ENCODE measurements at places on chromosomes 3 and 15.

GRCh38 chr3:169453256-169454059 is 210.1 kb downstream of the MECOM start:
- DNase-seq, result no peak

DNA sequence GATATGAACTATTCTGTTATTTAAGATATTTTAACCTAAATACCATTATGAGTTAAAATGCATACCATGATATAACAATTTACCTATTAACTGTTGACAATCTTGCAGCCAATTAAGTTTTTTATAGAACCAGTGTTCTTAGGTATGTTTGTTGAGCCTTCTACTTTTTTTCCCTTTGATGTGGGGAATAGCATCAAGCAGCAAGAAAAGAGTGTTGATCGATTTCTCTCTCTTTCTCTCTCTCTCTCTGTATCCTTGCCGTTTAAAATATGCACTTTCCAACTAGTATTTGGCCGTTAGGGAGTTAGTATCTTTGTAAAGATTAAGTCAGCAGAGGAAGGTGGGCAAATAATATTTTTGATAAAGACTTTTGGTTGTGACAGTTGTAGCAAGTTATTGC is 5.9 kb downstream of the CHD2 start:
- DNase-seq, result no peak

GRCh38 chr15:32936283-32936918 is 218.6 kb downstream of the GREM1 start:
- no peak for DNase-seq

DNA sequence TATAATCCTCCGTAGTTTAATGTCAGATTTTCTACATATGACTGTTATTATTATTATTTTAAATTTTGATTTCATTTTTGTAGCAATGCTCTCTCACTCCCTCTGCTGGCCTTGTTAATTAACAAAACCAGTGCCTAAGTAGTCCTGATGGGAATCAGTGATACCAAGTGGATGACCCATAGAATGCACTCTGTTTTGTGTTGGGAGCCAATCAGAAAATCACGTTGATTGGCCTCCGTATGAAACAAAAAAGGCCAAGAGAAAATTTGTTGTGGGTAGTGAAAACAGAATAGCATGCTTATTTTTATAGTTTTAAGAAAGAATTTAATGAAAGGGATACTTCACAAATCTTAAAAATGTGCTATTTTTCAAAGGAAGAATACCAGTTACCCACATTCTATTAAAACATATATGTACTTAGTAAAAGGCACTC is 34.4 kb upstream of the MEIS2 start:
- no peak for DNase-seq

DNA sequence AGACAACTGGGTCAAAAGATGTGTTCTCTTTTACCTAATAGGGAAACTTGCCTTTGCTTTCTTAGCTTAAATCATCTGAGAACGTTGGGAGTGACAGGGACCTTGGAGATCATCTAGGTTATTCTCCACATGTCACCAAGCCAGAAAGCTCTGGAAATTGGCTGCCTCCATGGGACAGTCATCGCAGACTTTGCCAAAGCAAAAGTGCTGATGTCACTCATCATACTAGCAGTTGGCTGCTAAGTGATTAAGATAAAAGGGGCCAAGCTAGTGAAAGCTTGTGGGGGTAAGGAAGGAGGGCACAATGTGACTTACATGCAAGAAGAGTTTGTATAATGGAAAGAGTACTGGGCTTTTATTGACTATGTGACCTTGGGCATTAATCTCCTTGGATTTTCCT is 198.0 kb upstream of the PFN2 start:
- DNase-seq, result no peak

GRCh38 chr3:123733341-123733740 is 148.5 kb upstream of the HACD2 start:
- DNase-seq, result no peak

DNA sequence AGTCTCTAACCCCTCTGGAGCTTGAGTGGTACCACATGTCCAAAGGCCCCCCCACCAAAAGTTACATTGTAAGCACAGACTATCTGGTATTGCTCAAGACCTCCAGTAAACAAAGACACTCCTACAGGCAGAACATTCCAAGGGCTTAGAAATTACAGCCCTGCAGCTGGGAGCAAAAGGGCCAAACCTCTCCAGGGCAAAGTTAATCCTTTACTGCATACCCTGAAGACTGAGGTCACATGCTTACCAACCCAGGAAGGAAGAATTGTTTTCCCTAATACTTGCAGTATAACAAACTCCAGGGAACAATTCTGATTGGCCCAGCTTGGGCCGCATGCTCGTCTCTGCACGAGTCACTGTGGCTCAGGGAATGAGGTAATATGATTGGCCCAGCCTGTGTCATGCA is 266.1 kb upstream of the NR2F2 start:
- DNase-seq, result no peak

GRCh38 chr15:46059921-46060594 is 425.2 kb downstream of the SQOR start:
- no peak for DNase-seq

DNA sequence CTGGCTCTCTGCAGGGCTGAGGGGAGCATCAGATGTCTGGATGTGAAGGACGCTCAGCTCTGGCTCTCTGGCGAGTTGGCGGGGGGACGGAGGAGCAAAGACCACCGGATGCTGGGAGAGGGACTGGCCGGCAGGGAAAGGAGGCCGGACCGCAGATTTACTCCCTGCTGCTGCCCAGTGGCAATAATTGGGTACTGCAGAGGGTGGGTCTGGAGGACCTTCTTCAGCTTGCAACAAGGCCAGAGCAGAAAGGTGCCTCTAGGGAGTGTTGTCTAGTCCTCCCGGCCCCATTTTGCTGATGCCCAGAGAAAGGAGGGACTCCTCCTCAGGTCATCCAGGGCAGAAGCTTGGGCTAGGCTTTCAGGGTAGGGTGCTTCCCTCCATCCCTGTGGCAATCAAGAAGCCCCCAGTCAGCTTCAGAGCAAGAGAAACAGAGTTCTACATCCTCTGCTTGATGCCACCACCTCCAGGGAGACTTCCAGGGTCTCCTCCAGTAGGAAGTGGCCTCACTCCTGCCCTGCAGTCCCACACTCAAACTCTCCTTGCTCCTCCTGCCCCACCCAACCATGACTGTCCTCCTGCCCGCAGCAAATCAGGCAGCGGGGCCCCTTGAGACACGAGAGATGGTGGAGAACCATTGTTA is 20.3 kb upstream of the CSPG4 start:
- DNase-seq, result peak; percentile 30

- DNase-seq, result no peak
Observed at GRCh38 chr3:17737591-17737990, 4.8 kb downstream of the TBC1D5 start.

- DNase-seq, result no peak
Observed at GRCh38 chr15:51229907-51230330, 108.5 kb downstream of the CYP19A1 start.

DNA sequence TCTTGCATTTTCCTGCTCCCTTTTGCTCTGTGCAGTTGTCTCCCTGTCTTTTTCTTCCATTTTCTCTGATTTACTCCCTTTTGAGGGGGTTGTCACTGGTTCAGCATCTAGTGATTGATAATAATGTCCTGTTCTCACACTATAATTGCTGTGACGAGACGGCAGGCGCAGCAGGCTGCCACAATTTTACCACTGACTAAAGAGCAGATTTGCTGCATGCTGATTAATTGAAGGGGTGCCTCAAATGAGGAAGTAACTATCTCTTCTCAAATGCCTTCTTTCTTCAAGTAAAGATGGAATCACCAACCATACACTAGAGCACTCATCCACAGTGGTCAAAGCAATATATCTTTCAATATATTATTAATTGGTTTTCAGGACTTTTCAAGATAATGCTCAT is 219.3 kb downstream of the CBLB start:
- no peak for DNase-seq

DNA sequence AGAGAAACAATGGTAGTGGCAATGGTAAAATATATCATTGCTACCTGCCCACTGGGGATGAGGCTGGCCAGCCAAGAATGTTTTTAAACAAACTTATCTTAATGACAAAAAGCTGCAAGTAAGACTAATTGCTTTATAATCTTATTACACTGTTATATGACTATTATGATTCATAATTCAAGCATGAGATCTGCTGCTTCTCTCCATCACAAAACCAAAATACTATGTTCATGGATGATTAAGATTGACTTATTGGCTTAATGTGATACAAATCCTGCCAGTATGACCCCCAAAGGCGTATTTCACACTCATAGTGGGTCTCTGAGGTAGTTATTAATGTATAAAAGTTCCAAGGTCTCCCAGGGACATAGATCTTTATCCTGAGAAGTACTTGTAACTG is 52.6 kb downstream of the FBN1 start:
- no peak for DNase-seq

DNA sequence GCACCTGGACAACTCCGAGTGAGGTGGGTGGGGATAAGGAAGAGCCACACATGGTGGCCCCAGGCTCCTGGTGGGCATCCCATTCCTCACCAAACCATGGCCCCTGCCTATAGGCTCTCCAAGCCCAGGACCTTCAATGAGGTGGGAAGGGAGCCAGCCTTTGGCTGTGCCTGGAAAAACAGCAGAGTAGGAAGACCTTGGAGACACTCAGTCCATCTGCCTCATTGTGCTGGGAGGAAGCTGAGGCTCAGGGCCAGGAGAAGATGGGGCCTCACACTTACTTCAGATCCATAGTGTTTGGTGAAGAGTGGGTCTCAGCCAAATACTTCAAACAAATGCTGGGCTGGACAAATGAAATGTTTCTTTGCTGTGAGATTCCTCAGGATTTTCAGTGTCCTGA is 47.4 kb upstream of the APEH start:
- no peak for DNase-seq

DNA sequence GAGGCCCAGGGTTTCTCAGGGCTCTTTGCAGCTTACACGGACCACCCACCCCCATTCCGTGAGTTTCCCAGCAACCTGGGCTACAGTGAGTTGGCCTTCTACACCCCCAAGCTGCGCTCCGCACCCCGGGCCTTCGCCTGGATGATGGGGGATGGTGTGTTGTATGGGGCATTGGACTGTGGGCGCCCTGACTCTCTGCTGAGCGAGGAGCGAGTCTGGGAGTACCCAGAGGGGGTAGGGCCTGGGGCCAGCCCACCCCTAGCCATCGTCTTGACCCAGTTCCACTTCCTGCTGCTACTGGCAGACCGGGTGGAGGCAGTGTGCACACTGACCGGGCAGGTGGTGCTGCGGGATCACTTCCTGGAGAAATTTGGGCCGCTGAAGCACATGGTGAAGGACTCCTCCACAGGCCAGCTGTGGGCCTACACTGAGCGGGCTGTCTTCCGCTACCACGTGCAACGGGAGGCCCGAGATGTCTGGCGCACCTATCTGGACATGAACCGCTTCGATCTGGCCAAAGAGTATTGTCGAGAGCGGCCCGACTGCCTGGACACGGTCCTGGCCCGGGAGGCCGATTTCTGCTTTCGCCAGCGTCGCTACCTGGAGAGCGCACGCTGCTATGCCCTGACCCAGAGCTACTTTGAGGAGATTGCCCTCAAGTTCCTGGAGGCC is 5.4 kb downstream of the VPS18 start:
- no peak for DNase-seq

DNA sequence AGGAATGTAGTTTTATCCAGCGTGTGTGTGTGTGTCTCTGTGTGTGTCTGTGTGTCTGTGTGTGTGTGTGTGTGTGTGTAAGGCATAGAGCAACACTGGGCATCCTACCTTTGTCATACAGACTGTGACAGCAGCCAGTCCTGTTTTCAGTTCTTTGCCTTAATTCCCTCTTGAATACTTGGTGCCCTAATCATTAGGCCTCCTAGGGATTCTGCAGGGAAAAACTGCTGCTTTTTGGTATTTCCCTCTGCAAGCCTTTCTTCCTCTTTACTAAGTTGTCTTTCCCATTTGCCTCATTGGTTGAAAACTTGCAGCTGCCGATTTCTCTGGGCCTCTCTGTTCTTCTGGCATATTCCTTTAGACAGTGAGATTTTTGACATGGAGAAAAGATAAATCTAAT is 9.2 kb downstream of the SLC25A36 start:
- DNase-seq, result no peak

- no peak for DNase-seq
Observed at GRCh38 chr15:76470691-76471090, 134.1 kb downstream of the ISL2 start.

GRCh38 chr3:128889139-128889894 is 9.9 kb downstream of the ACAD9 start:
- no peak for DNase-seq

GRCh38 chr3:150761831-150762661 is 923 bp downstream of the SIAH2 start:
- DNase-seq, result peak; percentile 33

GRCh38 chr3:71524672-71525071 is 58.9 kb downstream of the FOXP1 start:
- DNase-seq, result no peak

- DNase-seq, result no peak
Observed at GRCh38 chr3:46991406-46992165, 12.1 kb downstream of the NBEAL2 start.

GRCh38 chr15:83205725-83206324 is 1.8 kb downstream of the HDGFL3 start:
- no peak for DNase-seq

DNA sequence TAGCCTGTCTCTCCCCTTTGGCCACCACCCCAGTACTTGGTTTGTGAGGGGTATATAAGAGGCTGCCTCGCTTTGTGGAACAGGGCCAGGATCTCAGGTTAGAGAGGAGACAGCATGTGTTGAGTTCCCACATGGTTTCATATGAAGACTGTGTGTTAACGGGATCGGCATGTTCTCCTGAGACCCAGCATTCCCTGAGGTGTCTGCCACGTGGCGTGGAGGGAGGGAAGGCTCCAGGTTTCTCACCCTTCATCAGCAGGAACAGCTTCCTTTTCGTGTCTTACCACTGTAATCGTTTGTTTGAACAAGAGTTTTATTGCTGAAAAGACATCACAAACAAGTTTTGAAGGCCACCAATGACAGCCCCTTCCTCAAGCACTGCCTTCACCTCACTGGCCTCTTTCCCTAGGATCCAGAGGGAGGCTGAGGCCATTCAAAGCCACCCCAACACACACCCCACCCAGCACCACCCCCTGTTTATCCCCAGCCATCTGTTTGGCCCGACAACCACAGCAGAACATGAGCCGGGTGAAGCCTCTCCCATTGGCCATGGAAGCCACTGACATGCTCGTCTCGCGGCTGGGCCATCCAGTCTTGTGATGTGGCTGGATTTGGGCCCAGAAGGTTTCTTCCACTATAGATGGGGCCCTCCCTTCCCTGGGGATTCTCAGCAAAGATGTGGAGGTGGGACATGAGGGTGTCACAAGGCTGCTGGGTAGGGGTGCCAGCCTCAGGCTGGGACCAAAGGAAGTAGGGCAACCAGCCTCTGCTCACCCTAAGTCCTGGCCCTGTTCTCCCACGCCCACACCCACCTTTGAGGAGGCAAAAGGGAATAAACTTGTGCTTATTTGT is 10.0 kb downstream of the BHLHE40 start:
- DNase-seq, result no peak

DNA sequence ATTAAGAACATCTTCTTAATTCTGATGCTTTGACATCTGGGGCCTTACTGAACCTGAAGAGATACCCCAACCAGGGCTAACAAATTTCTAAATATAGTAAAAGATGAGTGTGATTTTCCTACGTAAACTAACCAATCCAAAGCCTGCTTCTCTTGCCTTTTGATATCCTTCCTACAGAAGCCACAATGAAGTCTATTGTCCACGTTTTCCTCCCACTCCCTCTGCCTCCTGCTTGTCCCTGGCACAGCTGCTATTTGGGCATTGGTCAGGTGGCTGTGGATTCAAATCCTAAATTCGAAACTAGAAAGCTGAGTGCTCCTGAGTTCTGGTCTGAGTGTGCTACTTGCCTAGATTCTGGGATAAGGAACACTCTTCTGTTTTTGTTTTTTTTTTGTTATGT is 17.4 kb upstream of the MKRN3 start:
- no peak for DNase-seq

All from stimulated activated CD4-positive, alpha-beta T cell treated with anti-CD3 and anti-CD28 coated beads, Interleukin-12 subunit alpha, Interleukin-12 subunit beta, amount 100 ng/mL, for 4 hours (primary cell).